ENCODE measurements at places on chromosomes 4 and X.

DNA sequence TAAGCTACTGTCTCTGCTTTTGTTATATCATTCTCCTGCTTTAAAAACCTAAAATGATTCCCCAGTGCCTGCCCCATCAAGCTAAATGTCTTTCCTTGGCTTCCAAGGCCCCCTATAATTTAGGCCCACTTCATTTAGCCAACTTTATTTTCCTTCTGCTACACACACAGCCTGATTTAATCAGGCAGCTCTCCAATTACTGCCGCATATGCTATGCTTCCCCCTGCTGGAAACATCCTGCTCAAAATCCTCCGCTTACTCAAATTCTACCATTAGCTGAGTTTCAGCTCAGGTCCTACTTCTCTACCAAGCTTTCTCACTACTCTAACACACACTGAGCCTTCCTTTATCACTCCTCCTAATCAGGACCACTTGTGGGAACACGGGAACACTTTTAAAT is 17.0 kb downstream of the LAMP2 start:
- DNase-seq = no peak

DNA sequence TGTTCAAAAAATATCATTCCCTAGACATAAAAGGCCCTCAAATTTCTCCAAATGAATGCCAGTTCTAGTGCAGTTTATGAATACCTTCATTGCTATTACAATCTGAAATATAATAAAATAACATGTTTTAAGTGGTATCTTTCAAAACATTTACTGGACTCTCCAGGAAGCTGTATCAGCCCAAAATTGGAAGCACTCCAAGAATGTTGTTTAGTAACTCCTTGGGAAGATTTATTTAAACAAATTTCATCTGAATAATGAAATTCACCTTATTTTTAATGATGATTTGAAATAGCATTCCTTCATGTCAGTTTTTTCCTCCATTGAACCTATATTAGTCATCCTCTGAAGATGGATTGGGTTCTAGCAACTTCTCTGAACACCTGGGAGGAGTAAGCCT is 217.2 kb upstream of the PCDH18 start:
- DNase-seq = no peak

DNA sequence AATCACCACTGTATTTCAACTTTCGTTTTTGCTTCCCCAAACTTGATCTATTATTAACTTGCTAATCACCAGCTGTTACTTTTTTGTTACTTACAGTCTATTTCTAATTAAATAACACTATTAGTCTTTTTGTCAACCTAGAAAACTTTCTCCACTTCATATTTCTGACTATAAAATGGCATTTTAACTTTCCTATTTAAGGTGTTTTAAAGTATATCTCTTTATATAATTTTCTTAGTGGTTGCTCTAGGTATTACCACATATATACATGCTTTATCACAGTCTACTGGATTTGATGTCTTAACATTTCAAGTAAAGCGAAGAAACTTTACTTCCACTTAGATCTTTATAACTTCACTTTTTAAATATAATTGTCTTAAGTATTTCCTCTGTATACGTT is 421.2 kb downstream of the DCAF12L2 start:
- DNase-seq = no peak

GRCh38 chrX:580030-580429 is 50.6 kb upstream of the SHOX start:
- DNase-seq = no peak

DNA sequence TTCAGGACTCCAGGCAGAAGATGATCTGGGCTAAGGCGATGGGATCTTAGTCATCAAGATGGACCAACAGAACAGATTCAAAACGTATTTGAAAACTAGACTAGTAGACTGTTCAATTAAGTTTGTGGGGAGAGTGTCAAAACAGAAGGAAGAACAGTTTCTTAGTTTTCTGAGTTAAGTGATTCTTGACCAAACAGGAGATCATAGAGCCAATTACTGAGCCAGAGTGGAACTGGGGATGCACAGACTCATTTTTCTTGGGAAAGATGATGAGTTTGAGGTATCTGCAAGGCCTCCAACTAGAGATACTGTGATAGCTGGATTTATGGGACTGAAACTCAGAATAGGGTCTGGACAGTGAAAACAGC is 119.5 kb downstream of the REELD1 start:
- DNase-seq = no peak

DNA sequence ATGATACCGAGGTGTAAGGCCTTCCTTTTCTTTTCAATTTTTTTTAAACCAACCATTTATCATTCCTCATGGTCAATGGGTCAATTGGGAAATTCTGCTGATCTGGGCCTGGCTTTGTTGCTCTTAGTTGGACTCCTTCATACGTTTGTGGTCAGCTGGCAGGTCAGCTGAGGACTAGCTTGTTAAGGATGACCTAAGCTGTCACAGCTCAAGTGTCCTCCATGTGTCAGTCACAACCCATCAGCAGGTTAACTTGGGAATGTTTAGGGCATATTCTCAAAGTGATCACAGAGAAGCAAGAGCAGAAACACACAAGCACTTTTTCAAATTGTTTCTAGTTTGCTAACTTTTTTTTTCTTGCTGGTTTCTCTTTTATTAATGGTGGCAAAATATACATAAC is 117.4 kb upstream of the MAB21L2 start:
- no peak for DNase-seq

GRCh38 chr4:122814426-122814825 is 12.2 kb upstream of the FGF2 start:
- no peak for DNase-seq

DNA sequence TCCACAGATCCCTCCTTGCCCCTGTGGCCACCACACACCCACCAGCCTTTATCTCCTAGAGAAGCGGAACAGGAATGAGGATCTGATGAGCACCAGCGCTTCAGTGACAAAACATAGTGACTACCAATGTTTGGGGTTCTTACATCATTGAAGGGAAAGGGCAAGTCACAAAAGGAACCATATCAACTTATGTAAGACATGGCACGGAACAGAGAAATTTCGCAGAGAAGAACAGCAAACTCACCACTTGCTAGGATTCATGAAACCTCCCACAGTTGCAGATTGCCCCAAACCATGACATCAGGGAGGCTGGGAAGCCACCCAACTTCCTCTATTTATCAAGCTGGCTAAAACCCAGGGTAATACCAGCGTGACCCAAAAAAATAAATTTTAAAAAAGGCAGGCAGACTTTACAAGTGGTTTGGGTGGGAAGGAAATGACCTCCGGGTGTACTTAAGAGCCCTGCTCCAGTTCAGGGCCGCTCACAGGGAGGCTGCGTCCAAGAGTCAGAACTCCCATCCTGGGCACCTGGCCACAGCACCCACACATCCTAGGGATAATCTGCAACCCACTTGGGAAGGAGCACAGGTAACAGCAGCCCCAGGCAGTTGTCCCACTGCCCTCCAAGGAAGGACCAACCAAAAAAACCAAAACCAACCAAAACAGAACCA is 36.0 kb downstream of the ADGRG2 start:
- no peak for DNase-seq

DNA sequence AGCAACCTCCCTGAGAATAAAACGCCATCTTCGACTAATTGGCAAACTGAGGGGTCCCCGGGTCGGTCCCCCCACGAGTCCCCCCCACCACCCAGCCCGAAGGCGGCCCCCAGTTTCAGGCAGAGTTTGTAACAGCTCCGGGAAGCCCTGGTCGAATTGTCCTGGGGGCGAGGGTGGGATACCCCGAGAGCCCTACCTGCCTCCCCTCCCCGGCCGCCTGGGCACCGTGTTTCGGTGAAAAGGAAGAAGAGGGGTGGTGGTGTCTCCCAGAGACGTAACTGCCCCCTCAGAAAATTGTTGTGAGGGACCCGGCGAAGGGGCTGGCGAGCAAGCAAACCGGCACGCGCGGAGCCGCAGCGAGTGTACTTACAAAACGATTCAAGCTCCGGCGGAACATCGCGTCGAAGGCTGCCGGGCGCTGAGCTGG is 1.2 kb downstream of the ATP11C start:
- DNase-seq = no peak

DNA sequence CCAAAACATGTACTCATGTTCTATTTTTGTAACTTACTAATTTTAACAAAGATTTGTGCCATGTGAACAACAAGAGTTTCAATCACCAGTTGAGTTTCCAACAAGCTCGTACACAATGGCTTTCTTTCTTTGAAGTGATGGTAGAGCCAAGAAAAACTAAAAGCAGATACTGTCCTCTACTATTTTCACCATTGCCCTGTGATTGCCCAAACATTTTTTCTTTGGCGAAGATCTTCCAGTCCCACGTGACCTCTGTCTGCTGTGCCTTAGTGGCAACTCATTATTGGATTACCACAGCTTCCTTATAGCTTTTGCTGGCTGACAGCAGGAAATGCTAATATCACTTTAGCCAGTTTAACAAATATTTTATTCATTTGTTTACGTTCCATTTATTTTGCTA is 1147.1 kb downstream of the STIM2 start:
- no peak for DNase-seq

- no peak for DNase-seq
Observed at GRCh38 chr4:39597695-39598381, 40.8 kb downstream of the SMIM14 start.

DNA sequence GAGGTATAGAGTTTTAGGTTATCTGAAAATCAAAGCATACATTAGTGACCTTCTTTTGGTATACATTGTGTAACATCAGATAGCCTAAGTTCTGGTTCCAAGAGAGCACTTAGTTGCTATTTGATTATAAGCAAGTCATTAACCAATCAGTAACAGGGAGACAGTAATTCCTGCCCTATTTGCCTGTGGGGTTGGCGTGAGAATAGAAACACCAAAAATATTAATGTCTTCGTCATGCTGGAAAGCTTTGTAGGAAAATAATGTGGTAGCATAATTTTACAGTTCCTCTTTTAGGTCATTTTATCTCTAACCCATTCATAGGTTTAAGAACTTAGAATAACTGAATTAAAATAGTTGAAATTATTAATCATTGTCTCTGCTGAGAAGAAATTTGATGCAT is 37.8 kb downstream of the NPNT start:
- no peak for DNase-seq

DNA sequence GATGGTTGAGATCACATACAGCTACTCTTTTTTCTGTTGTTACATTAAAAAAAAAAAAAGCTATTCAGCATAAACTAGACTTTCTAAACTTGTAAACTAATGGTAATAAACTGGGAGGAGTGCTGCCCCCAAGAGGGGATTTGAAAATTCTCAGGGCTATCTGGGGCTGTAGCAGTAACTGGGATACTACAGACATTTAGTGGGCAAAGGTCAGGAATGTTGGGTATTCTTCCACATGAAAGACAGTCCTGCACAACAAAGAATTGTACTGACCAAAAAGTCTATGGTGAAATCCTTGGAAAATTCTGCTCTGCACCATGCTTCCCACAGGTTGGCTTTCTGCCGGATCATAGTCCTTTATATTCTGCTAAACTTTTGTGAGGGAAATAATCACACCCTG is 232.6 kb upstream of the BOD1L1 start:
- DNase-seq = no peak

DNA sequence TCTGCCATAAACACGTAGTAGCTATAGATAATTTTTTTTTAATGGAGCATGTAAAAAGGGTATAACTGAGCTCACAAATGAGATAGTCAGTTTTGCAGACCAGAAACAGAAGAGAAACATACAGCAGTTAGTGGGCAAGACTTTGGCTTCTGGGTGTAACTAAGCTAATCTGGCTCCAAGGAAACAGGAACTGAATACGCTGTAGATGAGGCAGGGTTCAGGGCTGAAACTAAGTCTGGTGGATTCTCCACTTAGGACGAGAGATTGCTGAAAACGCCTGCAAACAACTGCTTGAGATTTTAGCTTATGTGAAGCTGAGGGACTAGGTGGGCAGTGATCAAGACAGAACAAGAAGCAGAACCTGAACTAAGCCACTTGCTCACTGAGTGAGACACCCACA is 91.7 kb downstream of the SMIM20 start:
- no peak for DNase-seq

DNA sequence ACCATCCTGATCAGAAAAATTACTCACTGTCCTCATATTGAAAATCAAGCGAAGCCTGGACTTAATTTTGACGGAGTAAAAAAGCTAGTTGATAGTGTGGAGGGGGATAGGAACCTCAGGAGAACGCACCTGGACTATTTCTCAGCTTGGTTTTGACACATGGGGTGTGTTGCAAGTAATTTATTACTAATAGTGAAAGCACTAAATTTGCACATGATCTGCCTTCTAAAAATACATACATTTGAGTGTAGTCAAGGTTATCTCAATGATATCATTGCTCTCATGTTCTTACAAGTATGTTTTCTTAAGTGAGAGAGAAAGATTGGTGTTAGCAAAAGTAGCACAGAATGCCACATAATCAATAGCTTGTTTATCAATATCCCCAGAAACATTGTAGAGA is 29.5 kb downstream of the LRIT3 start:
- DNase-seq = no peak

DNA sequence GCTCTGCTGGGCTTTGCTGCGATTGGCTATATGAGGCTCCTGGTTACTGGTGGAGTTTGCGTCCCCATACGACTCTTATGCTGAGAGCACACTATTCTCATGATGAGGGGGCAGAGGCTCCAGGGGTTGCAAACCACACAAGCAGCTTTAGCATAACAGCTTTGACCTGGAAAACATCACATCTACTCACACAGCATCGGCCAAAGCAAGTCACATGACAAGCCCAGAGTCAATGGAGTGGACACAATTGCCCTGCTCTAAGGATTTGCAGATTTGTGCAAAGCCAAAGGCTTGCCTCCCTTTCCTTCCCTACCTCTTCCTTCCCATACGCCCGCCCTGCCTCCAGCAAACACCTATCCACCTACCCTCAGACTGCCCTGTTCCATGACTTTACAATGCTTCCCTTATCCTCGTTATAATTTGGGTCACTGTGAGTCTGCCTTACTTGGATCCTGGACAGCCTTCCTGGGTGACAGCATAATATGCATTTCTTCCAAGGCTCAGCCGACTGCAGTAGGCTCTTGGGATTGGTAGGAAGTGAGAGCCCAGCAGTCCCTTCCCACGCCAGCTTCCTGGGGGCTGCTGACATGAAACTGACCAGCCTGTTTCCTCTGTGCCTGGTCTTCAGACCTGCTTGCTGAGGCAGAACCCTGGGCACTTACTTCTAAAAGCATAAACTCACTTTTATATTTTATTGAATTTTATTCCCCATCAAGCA is 208.2 kb upstream of the PSAPL1 start:
- no peak for DNase-seq

DNA sequence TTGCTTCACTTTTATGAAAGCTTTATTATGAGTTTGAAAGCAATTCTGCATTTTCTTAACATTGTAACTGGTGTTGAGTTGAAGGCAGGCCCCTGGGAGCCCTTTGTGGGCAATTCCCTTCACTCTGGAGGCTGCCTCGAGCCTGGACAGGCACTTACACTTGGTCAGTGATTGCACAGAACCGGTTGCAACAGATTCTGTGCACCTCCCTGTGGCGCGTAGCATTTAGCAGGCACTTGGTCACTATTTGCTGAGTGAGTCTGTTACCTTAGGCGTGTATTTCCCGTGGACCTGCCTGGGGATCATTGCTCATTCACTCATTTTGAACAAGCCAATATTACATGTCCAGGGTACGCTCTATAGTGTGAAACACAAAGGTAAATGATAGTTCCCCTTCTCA is 80.4 kb downstream of the PTTG2 start:
- DNase-seq = no peak

DNA sequence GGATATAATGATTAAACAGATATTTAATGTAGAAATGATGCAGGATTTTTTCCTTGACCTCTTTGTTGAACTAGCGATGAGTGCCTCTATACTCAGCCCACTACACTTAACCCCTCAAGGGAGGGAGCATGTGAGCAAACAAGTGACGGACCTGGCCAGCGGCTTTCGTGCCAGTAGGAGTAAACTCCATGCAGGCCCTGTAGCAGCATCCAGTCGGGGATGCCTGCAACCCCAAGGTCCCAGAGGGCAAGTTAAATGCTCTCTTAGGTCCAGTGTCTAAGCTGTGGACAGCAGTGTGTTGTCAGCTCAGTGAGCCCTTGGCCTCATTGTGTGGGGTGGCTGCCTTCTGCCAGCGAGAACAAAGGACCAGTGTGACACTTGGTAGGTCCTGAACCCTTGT is 708.7 kb downstream of the TECRL start:
- DNase-seq = no peak
